Memory B cell (primary cell): ENCODE measurements at places on chromosomes 16 and 17.

DNA sequence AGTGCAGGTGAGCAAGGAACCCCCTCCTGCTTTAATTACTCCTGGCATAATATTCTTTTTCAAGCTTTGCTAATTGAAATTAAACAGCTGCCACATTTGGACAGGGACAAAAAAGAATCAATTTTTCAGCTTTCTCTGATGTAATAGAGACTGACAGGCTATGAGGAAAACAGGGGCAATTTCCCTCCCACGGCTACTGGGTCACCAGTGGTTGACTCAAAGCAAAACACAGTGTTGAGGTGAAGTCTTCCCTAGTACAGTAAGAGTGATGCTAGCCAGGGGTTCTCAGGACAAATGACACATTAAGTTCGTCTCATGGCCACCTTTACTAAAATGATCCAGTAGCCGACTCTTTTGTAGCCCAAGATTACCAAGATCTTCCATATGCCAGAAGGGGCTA is 38.6 kb upstream of the PMFBP1 start:
- no peak for DNase-seq

GRCh38 chr17:62780951-62781350 is 27.2 kb downstream of the MARCHF10 start:
- no peak for DNase-seq

DNA sequence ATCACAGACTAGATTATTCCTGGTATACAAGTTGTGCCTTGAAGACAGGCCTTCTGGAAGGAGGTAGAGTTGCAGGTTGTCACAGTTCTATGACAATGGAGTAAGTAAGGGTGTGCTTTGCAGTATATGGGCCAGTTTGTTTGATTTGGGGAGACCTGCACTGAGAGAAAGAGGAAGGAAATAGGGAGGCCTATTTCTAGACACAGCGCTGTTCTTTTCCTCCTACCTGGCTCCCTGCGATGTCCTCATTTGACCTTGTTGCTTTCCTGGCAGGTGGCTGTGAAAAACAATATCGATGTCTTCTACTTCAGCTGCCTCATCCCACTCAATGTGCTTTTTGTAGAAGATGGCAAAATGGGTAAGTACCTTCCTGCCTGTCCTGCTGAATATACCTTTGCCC is 22.5 kb upstream of the RASL10B start:
- DNase-seq: no peak

DNA sequence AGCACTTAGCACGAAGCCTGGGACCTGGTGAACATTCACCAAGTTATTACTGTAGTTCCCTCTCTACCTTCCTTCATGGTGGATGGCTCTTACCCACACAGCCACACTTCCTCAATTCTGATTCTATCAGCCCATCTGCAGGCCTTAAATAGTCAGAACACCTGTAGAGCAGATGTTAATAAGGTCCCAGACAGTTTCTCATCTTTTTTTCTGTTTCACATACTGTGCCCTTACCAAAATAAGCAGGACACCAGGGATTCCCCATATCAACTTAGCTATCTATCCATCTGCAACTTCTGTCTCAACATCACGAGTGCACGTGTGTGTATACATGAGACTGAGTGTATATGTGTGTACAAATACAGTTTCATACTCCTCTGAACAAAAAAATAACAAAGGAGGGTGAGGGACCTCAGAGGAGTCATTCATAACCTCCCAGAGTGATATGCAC is 2.8 kb downstream of the RECQL5 start:
- DNase-seq: peak; percentile 24

DNA sequence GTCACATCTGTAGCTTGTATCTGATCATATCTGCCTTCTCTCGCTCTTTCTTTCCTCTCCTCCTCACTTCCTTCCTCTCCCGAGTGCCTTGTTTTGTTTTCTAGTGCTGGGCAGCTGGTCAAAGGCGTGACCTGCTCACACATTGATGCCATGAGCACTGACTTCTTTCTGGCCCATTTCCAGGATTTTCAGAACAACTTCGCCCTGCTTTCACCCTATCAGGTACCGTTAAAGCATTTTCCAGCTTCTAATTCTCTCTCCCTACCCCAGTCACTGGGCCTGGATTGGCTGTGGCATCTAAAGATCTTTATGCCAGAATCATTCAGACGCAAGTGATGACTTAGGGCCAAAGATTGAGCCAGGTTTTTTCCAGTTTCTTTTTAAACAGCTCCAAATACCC is 55.5 kb downstream of the OTOA start:
- no peak for DNase-seq

DNA sequence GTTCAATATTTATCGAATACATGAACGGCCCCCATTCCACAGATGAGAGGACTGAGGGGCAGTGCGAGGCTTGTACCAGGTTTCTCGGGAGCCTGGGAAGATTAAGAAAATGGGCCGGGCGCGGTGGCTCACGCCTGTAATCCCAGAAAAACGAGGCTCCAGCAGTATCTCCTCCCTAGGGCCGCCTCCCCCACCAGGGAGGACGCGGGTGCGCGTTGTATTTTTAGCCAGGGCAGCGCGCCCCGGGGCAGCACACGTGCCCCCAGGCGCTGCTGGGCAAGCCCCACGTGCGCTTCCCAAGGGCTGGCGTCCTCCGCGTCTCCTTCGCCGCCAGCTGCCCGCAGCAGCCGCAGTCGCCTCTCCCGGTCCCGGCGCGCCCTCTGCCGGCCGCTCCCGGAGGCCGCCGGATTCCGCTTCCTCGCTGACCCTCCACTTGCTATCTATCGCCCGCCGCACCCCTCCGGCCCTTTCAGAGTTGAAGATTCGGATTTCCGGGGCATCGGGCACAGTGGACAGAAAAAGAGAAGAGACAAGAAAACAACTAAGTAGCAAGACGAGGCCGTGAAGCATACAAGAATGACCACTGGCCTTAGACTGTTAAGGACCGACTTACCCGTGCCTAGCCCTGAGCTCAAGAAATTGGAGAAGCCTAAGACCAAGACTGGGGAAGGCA is 1.9 kb upstream of the YBX2 start:
- peak; percentile 76 for DNase-seq

DNA sequence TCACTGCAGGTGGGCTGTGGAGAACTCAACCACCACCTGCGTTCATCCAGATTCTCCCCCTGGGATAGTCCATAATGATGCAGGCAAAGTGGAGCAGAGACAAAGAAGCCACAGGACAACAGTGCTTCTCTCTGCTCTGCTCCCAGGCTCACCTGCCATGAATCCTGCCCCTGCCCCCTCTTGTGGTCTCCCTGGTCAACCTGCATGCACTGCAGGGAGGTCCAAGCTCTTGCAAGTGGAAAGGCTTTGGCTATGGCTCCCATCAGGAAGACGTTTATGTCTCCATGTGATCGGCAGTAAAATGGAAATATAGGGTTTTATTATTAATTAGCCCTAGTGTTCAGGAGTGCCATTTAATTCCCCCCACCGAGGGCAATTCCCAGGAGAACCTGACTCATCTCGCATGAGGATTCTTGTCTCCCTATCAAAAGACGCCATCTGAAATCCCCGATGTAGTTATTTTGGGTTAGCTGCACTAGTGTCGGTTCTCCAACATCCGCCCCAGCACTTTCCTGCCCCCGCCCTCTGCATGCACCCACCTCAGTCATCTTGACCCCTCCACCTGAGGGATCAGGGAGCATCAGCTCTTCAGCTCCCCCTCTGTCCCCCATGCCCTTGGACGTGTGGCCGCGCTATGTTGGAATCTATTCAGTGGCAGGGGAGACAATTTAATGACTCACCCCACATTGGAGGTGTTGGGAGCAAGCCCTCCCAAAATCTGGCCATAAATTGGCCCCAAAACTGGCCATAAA is 91.8 kb downstream of the KCNJ12 start:
- no peak for DNase-seq

DNA sequence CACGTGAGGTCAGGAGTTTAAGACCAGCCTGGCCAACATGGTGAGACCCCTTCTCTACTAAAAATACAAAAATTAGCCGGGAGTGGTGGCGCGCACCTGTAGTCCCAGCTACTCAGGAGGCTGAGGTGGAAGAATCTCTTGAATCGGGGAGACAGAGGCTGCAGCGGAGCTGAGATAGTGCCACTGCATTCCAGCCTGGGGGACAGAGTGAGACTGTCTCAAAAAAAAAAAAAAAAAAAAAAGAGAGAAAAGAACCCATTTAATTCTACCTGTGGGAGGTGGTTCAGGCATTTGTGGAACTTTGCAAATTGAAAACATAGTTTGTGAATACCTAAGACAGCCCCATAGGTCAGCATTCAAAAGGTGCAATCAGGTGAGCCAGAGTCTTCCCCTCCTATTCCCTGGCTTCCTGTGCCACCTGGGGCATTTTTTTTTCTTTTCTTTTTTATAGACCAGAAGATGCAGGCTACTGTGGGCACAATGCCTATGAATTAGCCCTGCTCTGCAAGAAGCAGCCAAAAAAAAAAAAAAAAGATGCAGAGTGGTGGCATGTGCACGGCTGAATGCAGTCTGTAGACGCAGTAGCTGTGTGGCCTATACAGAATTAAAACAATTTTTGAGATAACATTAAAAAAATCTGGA is 9.1 kb upstream of the SOCS3 start:
- no peak for DNase-seq

DNA sequence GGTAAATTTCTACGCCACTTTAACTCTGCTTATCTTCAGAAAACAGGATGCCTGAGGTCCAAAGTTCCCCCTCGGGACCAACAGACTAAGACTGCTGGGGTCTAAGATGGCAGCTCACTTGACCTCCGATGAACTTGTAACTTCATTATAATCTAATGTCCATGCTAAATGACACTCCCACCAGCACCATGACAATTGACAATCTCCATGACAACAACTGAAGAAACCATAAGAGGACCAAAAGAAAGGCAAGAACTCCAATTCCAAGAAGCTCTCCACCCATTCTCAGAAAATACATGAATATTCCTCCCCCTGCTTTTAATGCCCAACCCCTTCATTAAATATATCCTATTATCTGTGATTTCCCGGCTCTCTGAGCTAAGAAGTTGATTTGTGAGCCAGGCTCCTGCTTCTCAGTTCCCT is 7.5 kb downstream of the CCL4 start:
- DNase-seq: no peak

DNA sequence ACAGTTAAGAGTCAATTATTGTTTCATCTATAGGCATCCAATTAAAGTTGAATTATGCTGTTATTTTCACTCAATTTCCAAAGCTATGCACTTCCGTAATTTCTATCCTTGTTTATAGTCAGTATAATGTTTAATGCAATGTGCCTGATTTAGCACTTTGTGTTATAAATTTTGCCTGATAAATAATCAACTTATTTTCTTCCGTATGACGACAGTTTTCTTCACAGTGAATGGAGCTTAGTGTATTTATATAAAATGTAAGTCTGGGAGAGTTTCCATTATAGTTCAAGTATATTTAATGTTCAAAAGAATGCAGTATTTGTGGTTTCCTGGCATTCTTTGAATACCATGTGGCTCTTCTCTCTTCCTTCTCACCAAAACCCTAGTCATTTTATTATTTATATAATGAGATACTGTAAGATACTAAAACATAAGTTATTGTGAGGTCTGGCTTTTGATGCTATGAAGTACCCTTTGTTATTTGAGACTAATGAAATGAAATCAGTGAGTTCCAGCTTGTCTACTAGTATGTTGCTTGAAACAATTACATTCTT is 240.6 kb downstream of the PRKCA start:
- no peak for DNase-seq

GRCh38 chr16:48138543-48138942 is 17.2 kb downstream of the ABCC12 start:
- DNase-seq: no peak

GRCh38 chr16:64238571-64238970 is 883.3 kb downstream of the CDH11 start:
- no peak for DNase-seq

GRCh38 chr16:67399218-67399733 is 6.0 kb upstream of the TPPP3 start:
- peak; percentile 71 for DNase-seq

DNA sequence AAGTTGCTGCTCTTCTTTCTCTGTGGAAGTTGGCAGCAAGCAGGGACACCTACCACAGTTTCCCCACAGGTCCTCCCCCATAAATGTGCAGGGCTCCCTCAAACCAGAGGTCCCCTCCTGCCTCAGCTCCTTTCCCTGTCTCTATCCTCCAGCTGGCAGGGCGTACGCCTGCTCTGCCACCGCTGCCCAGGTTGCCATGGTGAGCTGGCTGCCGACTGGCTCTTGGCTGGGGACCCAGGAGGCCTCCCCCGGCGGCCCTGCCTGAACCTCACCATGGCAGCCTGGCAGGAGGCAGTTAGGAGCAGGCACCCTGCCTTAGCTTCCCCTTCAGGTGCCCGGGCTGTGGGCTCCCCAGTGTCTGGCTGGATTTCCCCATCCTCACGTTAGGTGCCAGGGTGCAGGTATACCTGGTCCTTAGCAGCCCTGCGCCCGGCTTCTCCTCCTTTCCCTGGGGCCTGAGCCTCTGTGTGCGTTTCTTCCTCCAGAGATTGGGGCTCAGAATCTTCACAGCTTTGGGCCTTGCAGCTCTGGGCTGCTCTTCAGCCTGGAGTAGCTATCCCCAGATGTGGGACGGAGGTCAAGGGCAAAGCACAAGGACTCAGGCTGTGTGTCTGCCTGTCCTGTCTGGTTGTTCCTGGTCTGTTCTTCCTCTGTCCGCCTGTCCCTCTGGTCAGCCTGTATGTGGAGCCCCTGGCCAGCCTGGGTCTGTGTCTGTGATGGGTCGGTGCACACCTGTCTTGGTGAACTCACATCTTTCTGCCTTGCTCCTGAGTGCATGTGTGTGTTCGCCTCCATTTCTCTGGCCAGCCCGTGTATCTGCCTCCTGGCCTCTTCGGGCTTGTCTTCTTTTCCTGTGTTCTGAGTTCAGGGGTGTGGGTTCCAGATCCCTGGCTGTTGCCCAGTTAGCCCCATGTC is 15.7 kb downstream of the GJD3 start:
- no peak for DNase-seq

DNA sequence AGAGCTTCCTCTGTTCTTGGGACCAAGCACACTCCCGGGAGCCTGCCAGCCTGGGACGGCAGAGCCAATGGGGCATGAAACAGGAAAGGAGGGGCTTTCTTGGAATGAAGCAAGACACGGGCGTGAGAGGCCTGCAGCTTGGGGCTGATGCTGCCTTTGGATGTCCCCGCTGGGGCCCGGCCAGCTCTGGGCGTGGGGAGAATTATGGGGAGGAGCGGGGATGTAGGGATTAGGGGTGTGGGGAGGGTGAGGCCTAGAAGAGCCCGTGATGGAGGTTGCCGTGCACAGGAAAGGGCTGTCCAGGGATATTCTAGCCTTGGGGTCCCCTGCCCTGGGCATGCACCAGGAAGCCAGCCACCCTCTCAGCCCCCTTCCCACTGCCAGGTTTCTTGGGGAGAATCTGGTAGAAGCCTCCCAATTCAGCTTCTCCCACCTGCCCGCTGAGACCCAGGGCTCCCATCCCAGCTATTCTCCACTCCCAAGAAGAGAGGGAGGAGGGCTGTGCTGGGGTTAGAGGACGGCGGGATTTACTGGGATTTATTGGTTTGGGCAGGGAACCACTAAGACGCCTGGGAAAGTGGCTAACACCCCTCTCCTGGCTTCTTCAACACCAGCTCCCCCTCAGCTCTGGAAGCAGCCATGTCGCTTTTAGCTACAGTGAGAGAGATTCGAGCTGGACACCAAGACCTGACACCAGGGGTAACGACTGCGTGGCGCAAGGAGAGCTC is 20.0 kb upstream of the NXPH3 start:
- no peak for DNase-seq
